Mesothelial cell of epicardium (in vitro differentiated cells): ENCODE measurements at places on chromosomes 1 and 21. TPM values are rescaled to one million over a fixed set of nuclear protein-coding genes. Genes with fewer than 3 reads are reported as not detected.

Gene DISC1
- 9.1 to 11.4 TPM (median 9.1 TPM) in 3 replicates for total RNA-seq

- no peak overlapping the region for H3K27ac ChIP-seq
- H3K27me3 ChIP-seq = peaks cover 51% of the 10 kb centered on the region
- no peak for DNase-seq
- H3K4me1 ChIP-seq = no peaks in the 10 kb centered on the region
- H3K36me3 ChIP-seq = no peaks in the 10 kb centered on the region
These were observed 9.7 kb downstream of the CNTN2 start for GRCh38 chr1:205052690-205053089.

DNA sequence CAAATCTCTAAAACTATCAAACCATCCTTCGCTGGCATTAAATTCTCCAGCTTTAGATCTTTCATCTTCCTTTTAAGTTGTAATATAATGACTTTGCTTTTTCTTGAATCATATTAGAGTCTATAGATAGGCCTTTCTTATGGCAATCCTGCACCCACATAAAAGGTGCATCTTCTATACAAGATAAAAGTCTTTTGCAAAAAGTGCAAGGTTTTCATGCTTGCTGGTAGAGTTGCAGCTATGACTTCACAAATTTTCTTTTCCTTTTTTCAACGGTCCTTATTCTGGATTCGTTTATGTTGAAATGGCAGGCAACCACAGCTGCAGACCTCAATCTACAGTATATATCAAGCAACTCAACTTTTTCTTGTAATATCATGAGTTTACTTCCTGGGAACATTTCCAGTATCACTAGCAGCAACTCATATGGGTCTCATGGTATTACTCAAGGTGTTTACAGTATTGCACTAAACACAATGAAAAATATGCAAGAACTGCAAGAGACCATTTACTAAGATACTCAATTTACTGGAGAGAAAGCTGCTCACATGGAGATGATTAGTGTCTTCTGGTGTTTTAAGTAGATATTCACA is 22.1 kb downstream of the OMA1 start:
- no peaks in the 10 kb centered on the region for H3K27me3 ChIP-seq
- DNase-seq = no peak
- no peak overlapping the region for H3K4me3 ChIP-seq
- no peak overlapping the region for H3K27ac ChIP-seq
- H3K4me1 ChIP-seq = peaks cover 15% of the 10 kb centered on the region

DNA sequence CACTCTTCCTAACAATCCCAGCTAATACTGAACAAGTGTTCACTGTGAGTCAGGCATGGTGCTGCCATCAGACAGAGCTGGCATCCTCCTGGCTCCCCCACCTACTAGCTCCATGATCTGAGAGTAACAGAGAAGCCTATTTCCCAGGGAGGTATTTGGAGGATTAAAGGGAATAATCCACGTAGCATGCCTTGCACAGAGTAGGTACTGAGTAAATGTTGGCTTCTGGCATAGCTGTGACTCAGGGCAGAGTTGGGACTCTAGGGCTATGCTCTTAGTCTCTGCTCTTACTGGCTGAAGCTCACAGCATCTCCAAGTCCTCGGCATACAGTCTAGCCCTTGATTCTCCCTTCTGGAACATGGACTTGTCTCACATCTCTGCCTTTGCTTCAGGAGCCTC is 8.2 kb downstream of the ARHGEF19 start:
- H3K36me3 ChIP-seq = peaks cover 20% of the 10 kb centered on the region
- H3K4me3 ChIP-seq = no peak overlapping the region
- DNase-seq = no peak
- no peaks in the 10 kb centered on the region for H3K27me3 ChIP-seq
- peaks cover 13% of the 10 kb centered on the region for H3K4me1 ChIP-seq

Gene RHBG
- total RNA-seq = 0.88 to 1.2 TPM (median 0.92 TPM) in 3 replicates

DNA sequence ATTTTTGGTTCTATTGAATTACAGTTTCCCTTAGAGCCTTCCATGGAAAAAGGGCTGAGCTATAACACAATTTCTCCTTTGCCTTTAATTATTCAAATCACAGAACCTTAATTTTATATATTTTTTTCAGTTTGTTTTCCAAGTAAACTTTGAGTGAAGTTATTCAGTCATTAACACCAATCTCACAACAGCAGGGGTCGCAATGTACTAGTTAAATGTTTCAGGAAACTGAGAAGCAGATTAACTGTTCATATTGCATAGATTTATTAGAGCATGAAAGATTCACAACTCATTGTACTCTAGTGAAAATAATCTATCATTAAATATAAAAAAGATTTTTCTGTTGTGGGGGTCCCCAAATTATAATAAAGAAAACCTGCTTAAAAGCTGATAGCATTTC is 64.1 kb downstream of the KIFAP3 start:
- no peak overlapping the region for H3K27ac ChIP-seq
- DNase-seq = no peak
- H3K4me3 ChIP-seq = no peak overlapping the region
- H3K36me3 ChIP-seq = peaks cover 7% of the 10 kb centered on the region
- H3K27me3 ChIP-seq = no peaks in the 10 kb centered on the region

GRCh38 chr1:177591155-177591554 is 378.7 kb downstream of the SEC16B start:
- peaks cover 38% of the 10 kb centered on the region for H3K4me1 ChIP-seq
- H3K36me3 ChIP-seq = no peaks in the 10 kb centered on the region
- no peak overlapping the region for H3K27ac ChIP-seq

Gene RIT1
- 34.3 to 37.0 TPM (median 35.5 TPM) in 3 replicates for total RNA-seq

Gene KCND3
- total RNA-seq = 0.31 to 0.47 TPM (median 0.42 TPM) in 3 replicates

Gene ANKRD65
- total RNA-seq = 10.9 to 12.3 TPM (median 11.3 TPM) in 3 replicates

Gene PRKAA2
- 5.3 to 5.7 TPM (median 5.6 TPM) in 3 replicates for total RNA-seq

DNA sequence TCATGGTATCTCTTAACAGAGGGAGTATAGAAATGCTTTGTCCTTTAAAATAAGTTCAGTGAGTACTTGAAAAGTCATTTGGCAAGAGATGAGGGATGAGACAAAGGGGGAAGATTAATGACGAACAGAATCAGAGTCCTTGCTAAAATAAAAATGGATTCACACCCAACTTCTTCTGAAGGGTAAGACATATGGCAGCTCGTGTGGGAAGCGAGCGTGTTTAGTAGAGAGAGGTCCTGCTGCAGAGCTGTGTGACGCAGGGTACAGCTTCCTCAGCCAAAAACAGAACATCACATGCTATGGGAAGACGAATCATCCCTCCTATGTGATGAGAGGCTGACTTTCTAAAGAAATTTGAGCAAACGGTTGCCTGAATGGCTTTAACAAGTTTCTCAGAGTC is 158.5 kb upstream of the LMO4 start:
- H3K27me3 ChIP-seq = peaks cover 7% of the 10 kb centered on the region
- no peak overlapping the region for H3K27ac ChIP-seq
- peaks cover 22% of the 10 kb centered on the region for H3K4me1 ChIP-seq
- H3K36me3 ChIP-seq = no peaks in the 10 kb centered on the region
- DNase-seq = no peak

- no peaks in the 10 kb centered on the region for H3K4me1 ChIP-seq
- no peaks in the 10 kb centered on the region for H3K36me3 ChIP-seq
- no peak for DNase-seq
- no peaks in the 10 kb centered on the region for H3K27me3 ChIP-seq
These were observed 33.4 kb upstream of the COX20 start for GRCh38 chr1:244802041-244802440.

DNA sequence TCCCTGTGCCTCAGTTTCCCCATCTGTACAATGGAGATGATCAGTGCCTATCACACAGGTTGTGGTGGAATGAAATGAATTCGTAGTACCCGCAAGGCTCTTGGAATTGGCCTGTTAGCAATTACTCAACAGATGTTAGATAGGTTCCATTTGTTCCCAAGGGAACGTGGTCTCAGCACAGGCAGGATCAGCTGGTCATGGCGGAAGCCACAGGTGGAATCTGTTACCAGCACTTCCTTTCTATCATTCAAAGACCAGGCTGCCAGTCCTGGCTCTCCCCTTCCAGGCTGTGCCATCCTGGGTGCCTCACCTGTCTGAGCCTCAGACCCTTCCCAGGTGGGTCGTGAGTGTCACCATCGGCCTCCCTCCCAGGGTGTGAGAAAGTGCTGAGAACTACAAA is 61.5 kb downstream of the FBXO2 start:
- peaks cover 35% of the 10 kb centered on the region for H3K27me3 ChIP-seq
- H3K4me1 ChIP-seq = no peaks in the 10 kb centered on the region
- H3K27ac ChIP-seq = no peak overlapping the region
- DNase-seq = no peak
- no peaks in the 10 kb centered on the region for H3K36me3 ChIP-seq

GRCh38 chr1:239337799-239338430 is 48.5 kb upstream of the CHRM3 start:
- H3K4me3 ChIP-seq = no peak overlapping the region
- no peak overlapping the region for H3K27ac ChIP-seq
- no peaks in the 10 kb centered on the region for H3K4me1 ChIP-seq
- H3K36me3 ChIP-seq = no peaks in the 10 kb centered on the region
- no peaks in the 10 kb centered on the region for H3K27me3 ChIP-seq

DNA sequence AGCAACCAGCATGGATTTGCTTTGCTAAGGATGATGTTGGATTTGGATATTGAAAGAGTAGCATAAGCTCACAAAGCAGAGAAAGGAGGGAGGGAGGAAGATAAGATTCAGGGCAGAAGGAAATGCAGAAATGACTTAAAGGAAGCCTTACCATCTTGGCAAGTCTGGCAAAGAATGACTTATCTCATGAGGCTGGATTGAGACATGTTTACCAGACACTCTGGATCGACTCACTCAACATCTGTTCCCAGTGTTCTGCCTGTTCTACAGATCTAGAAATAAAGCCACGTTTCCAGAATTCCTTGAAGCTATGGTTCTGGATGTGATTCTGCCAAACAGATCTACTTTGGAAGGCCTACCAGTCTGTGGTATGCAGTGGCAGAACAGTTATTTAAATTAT is 38.8 kb upstream of the CTBS start:
- H3K27me3 ChIP-seq = no peaks in the 10 kb centered on the region
- DNase-seq = no peak
- H3K27ac ChIP-seq = no peak overlapping the region

GRCh38 chr1:246117066-246117791 is 389.9 kb downstream of the SMYD3 start:
- peaks cover 25% of the 10 kb centered on the region for H3K4me1 ChIP-seq
- no peak overlapping the region for H3K4me3 ChIP-seq
- H3K36me3 ChIP-seq = no peaks in the 10 kb centered on the region
- H3K27ac ChIP-seq = peak overlapping the region; percentile 7
- H3K27me3 ChIP-seq = no peaks in the 10 kb centered on the region
- DNase-seq = no peak

DNA sequence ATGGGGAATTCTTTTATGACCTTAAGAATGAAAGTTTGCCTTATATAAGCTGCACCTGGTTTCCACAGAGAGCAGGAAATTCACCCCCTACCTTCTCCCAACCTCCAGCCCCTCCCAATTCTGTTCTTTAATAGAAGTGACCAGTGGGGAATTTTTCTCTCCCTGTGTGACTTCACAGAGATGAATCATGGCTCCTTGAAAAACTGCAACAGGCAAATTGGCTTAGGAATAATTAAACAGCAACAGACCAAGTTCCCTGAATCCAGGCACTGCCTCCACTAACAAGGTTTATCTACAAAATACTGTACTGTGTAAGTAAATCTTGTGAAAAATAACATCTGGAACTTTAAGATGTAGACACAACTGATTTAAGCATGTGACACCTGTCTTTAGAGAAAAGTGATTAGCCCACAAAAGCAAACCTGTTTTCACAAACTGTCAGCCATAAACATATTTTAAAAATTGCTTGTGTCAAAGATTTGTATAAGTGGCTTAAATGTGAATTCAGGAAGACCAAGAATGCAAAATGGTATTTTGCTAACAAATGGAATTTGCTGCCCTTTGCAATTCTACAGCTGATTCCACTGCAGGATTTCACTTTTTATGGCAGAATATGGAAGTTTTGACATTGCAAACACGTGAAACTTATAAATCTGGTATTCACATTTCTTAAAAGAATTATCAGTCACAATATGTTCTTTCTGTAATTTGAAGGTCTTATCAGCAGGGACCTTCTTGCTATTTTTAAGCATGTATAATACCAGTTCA is 54.0 kb downstream of the ALG14 start:
- H3K4me3 ChIP-seq = no peak overlapping the region
- H3K27ac ChIP-seq = peak overlapping the region; percentile 51
- H3K27me3 ChIP-seq = no peaks in the 10 kb centered on the region
- peaks cover 43% of the 10 kb centered on the region for H3K4me1 ChIP-seq
- DNase-seq = no peak

Gene SPATA46
- not detected in 3 replicates for total RNA-seq

Gene GSTM4
- 23.4 to 24.9 TPM (median 23.7 TPM) in 3 replicates for total RNA-seq

Gene TNFRSF4
- total RNA-seq = 0.18 to 0.34 TPM (median 0.29 TPM) in 3 replicates

DNA sequence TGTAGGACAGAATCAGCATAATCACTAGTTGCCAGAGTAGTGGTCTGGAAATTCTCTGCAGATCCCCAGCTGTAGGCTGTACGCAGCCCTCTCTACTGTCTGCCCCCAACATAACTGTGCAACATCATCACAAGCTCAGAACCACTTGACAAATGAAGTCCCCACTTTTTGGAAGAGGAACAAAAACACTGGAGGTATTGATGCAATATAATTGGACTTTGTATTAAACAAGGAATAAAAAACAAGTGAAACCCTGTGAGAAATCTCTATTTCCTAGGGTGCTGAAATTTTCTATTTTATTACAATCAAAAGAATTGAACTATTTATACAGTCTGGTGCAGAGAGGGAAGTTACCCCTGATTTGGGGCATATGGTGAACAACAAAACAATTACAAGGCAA is 15.2 kb downstream of the PHTF1 start:
- peaks cover 11% of the 10 kb centered on the region for H3K4me1 ChIP-seq
- H3K36me3 ChIP-seq = peaks cover 10% of the 10 kb centered on the region
- no peak overlapping the region for H3K4me3 ChIP-seq
- H3K27ac ChIP-seq = no peak overlapping the region
- no peak for DNase-seq

Gene RAB7B
- 1.3 to 1.5 TPM (median 1.4 TPM) in 3 replicates for total RNA-seq

DNA sequence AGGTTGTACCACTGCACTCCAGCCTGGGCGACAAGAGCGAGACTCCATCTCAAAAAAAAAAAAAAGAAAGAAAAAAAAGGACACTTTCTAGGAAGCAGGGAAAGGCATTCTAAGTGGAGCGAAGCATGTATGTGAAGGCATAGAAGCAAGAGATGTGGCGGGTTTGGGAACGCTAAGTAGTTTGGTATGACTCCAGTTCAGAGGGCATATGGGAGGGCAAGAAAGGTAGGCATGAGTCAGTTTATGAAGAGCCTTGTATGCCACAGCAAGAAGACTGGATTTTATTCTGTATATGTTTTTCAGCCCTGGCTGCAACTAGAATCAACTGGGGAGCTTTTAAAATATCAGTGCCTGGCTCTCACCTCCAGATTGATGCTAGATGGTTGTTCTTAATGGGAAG is 4.4 kb upstream of the ELOVL1 start:
- no peak for DNase-seq
- no peak overlapping the region for H3K27ac ChIP-seq
- no peak overlapping the region for H3K4me3 ChIP-seq

Gene MAP3K21
- 6.4 to 7.2 TPM (median 6.6 TPM) in 3 replicates for total RNA-seq

GRCh38 chr21:29151931-29152330 is 21.5 kb downstream of the MAP3K7CL start:
- peak overlapping the region; percentile 20 for H3K27ac ChIP-seq
- no peaks in the 10 kb centered on the region for H3K36me3 ChIP-seq
- DNase-seq = no peak
- H3K4me3 ChIP-seq = no peak overlapping the region
- peaks cover 18% of the 10 kb centered on the region for H3K4me1 ChIP-seq
- peaks cover 5% of the 10 kb centered on the region for H3K27me3 ChIP-seq

GRCh38 chr1:23126801-23127200 is 41.9 kb downstream of the LUZP1 start:
- H3K27ac ChIP-seq = no peak overlapping the region
- no peak for DNase-seq
- peaks cover 4% of the 10 kb centered on the region for H3K36me3 ChIP-seq
- H3K27me3 ChIP-seq = no peaks in the 10 kb centered on the region
- H3K4me1 ChIP-seq = peaks cover 40% of the 10 kb centered on the region
- no peak overlapping the region for H3K4me3 ChIP-seq
